ENCODE measurements at places on chromosomes 7 and 10.

GRCh38 chr10:79060641-79061255, 8.0 kb upstream of the ZMIZ1 start:
- no peak for DNase-seq

DNA sequence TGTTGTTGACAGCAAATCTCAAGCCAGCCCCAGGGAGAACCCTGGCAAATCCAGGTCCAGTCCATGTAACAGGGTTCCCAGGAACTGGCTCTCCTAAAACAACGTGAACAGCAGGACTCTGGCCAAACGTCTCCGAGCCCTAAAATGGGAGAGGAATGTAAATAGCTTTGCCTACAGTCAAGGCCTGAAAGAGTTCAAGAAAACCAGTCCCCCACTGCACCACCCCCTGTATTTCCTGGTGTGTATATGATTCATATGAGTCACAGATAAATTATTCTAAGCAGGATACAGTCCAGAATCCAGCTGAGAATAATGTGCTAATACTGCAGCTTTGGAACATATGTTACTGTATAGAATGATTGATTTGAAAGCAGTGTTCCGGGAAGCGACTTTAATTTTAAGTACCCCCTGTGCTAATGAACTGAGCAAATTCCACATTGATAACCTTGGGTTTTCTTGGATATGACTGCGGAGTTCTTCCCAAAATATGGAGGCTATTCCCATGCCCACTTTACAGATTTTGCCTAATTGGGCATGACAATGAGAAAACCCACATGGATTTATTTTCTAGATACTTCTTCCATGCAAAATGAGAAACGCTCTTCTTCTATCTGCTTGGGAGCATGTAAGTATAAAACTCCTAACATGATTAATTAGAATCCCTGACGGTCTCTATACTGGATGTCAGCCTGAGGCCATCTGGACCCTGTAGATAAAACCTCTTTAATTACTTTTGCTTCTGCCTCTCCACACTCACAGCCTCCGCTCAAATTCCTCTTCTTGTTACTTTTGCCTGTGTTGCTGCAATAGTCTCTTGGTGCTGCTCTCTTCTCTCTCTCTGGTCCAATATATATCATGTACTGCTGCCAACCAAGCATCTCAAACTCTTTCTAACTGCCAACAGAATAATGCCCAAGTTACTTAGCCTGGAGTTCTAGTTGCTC, 50.2 kb downstream of the LAMB4 start:
- no peak for DNase-seq

DNA sequence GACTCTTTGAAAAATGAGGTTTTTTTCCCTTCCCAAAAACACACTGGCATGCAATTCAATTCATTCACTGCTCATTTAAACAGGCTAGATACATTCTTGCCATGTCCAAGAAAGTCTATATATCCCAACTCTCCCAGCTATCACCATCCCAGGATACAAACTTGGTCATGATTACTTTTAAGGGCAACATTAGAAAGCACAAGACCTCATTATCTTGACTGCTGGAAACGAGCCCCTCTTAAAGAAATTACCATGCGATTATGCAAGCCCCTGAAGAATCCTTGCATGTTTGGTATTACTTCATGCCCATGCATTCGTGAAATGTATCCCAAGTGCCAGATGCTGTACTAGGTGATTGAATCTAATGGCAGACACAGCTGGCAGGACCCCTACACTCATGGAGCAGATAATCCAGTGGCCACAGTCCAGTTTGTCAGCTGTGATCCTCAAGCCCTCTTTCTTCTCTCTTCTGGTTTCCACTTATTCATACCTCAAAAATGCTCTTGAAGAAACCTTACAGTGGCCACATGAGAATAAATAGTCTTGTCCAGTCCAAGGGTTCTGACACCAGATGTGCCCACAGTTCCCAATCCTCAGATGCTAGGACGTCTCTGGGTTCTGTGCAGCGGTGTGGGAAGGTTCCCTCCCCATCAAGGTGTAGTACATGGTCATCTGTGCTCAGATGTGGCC, 103.7 kb upstream of the HABP2 start:
- no peak for DNase-seq

DNA sequence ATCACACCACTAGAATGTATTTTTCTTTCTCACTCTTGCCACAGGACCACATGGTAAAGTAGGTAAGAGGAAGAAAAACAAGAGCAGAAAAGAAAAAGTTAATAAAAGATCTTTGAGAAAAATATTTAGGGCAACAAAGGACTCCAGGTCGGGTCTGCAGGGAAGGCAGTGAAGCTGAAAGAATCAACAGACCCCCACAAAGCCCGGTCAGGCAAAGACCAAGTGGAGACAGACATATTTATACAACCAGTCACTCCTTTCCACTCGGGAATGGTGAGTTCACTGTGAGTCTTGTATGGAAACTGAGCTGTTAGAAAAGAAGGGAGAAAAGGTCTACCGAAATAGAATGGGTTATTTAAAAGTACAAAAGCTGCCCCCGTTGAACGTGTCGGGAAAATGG, 28.0 kb downstream of the RSU1 start:
- DNase-seq, result no peak

DNA sequence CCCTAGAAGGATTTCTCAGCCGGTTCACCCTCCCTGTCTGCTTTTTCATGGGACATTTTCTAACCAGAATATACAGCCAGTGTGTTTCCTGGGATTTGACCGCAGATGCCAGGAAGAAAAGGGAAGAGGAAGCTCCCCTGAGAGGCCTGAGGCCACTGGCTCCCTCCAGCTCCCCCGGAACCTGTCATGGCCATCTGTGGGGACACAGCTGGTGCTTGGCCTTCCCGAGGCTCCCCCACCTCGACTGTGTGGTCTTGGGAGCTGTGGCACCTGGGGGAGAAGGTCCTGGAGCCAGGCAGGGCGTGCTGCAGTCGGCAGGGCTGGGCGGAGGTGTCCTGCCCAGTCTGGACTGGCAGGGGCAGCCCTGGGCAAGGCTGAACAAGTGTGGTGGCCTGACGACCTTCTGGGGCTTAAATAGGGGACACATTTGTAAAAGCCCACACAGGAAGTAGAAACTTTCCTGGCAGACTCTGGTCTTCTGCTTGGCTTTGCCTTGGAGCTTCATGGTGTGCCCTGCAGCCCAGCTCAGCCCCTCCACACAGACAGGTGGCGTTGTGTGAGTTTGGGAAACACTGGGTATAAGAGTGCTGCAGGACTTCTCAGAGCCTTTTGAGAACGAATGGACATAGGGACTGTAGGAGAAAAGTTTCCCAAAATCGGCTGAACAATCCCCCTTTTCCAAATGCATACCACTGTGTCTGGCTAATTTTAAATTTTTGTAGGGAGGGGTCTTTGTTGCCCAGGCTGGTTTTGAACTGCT, 6.8 kb downstream of the BRI3 start:
- DNase-seq, result no peak

GRCh38 chr7:82234457-82235049, 209.0 kb downstream of the CACNA2D1 start:
- DNase-seq, result no peak

DNA sequence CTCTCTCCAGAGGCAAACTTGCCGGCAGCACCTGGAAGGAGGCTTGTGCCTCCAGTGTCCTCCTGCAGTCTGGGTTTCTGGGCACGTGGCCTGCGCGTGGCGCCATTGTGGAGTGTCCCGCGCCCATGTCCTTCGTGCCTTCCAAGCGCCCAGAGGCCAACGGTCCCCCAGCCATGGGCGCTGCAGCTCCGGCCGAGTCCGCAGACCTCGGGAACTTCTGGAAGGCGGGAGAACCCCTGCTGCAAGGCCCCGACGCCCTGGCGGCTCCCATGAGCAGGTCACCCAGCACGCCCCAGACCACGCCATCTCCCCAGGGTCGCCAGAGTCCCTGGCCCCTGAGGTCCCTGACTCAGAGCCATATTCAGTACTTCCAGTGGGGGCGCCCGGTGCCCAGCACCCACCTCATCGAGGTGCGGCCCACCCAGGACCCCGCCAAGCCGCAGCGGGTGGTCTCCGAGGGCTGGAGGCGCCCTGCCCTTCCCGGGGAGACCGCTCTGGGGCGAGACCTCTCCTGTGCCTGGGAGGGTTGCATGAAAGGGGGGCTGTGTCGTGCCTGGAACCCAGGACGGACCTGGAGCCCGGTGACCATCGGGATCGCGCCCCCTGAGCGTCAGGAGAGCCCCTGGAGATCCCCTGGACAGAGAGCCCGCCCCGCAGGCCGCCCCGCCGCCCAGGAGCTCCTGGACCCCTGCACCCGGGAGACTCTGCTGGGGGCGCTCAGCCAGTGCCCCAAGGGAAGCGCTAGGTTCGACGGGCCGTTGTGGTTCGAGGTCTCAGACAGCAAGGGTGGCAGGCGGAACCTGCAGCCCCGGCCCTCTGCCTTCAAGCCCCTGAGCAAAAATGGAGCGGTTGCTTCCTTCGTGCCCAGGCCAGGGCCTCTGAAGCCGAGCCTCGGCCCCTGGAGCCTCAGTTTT, at the start of gene POM121L12:
TSS of gene POM121L12 (plus strand) at position 135 of the 914 bp plus-strand sequence. CDS start at position 174, 39 bp downstream.
- no peak for DNase-seq

GRCh38 chr10:122727426-122727825, 27.8 kb upstream of the C10orf120 start:
- DNase-seq, result no peak

DNA sequence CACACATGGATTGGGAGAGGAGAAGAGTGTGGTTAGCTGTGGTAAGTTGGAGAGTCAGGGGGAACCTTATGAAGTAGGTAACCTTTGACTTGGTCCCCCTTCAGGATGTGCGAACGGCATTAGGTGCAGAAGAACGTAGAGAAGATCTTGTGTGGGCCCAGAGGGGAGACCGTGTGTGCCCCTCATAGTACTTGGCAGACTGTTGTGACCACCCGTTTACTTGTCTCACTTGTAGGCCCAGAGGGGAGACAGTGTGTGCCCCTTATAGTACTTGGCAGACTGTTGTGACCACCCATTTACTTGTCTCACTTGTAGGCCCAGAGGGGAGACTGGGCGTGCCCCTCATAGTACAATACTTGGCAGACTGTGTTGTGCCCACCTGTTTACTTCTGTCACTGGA, 2.6 kb downstream of the GTPBP4 start:
- DNase-seq, result no peak

DNA sequence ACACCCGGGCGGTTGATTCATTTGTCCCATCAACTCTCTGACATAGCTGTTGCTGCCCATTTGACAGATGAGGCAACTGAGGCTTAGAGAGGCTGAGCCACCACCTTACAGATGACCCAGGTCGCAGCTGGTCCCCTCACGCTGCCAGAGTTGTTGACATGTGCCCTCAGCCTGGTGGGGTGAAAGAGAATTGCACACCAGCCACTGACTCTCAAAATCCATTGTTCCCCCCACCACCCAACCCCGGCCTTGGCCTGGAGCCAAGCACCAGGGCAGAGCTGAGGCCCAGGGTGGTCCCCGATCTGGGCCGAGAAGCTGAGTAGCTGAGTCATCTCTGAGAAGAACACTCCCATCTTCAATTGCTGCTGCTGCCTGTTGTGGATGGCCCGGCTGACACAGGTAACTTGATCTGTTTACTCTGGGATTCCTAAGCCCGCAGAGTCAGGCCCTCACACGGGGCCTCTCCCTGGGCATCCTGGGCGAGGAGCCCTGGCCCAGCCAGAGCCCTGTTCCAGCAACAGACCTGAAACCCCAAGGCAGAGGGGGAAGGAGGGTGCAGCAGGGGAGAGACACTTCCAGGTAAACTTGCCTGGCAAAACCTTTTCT, 27.5 kb downstream of the PVRIG start:
- no peak for DNase-seq
